ENCODE measurements at places on chromosomes 6 and 20.

GRCh38 chr20:35232575-35232974 is 6.1 kb downstream of the MMP24 start:
- no peak for DNase-seq

GRCh38 chr6:88650029-88650619 is 313.3 kb downstream of the RNGTT start:
- no peak for DNase-seq

DNA sequence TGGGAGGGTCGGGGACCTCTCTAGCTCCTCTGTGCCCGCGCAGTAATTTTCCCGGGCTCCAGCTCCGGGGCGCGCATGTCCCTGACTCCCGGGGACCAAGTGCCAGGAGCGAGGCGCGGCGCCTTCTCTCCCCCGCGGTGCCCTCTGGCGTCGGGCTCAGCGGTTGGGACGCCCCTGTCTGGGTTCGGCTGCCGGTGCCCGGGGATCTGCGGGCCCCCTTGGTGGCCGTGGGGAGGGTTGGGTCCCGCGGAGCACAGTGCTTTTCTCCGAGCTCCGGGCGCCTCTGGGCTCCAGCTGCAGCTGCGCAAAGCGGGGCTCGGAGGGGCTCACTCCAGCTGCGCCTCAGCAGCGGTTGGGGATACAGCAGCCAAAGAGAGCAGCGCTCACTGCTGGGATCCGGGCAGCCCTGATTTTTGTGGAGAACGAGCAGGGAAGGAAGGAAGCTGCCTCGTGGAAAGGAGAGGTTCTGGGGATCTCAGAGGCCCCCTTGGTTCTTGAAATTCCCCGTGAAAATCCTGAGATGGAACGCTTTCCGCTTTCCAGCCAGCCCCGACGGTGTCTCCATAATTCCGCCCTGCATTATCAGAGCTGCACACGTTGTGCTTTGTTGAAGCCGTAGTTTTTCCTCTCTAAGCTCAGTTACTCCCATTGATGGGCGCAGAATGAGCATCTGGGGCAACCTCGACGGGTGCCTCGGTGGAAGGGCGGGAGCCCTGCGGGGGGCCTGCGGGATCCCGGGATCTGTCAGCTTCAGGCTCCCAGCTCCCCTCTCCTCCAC is 861 bp downstream of the PPP1R14C start:
- DNase-seq = no peak

DNA sequence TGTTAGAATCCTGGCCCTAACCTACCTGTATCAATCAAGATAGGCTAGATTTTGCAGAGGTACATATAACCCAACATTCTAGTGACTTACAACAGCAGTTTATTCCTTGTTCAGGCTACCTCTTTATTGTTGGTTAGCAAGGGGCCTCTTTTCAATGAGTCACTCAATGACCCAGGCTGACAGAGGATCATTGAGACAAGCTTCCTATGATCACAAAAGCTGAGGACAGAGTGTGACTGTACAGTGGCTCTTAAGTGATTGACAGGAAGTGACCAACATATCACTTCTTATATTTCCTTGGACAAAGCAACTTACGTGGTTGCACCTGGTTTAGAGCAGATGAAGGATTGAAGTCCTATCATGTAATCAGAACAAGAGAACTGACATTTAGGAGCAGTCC is 740.9 kb downstream of the FRK start:
- DNase-seq = no peak

- no peak for DNase-seq
Measured at GRCh38 chr20:8996817-8997512, 71.9 kb upstream of the PLCB4 start.

DNA sequence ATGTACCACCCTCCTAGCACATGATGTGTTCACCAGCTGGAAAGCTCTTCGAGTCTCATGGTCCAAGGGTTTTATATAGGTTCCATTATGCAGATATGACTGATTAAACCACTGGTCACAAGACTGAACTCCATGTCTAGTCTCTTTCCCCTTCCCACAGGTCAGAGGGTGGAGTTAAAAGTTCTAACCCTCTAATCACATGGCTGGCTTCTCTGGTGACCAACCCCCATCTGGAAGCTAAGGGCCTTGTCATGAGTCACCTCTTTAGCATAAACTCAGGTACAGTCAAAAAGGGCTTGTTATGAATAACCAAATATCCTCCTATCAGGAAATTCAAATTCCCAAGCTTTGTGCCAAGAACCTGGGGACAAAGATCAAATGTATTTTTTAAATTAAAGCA is 52.0 kb upstream of the KLHL31 start:
- DNase-seq = no peak

GRCh38 chr20:58908221-58908620 is 55.7 kb downstream of the GNAS start:
- DNase-seq = no peak

GRCh38 chr6:64034910-64035655 is 399.5 kb downstream of the PHF3 start:
- no peak for DNase-seq

DNA sequence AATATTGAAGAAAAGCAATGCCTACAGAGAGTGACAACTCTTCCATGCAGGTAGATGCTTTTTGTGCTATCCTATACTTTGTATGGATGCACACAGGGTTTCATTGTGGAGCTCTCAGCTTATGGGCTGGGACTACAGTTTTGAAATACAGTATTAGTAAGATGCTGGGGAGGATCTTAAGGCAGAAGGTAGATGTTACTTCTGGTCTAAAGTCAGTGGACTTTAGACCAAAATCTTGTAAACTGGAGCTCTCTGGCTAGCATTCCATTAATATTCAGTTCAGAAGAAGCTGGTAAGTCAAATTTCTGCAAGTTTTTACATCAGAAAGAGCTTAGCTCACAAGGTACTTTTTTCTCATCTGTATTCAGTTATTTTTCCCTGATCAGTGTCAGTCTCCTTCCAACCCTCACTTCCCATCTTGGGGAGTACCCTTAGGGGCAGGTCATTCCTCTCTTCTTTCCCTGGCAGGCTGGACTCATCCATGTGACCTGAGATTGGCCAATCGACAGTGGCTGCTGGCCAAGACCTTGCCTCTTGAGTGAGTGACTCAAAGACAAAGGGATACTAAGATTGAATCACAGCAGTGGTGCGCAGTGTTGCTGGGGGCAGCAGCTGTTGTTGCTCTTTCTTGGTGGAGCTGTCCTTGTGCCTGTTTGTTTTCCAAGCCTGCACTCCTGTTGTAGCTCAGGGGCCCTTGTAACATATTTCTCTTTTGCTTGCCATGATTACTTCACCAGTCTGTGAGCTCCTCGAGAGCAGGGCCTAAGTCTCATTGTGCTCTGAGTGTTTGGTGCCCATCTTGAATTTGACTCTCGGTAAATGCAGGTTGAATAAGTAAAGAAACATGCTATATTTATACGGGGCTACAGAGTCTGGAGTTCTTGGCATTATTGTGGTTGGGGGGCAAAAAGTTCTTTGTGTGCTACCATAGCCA is 2.8 kb upstream of the PHF20 start:
- DNase-seq = peak; percentile 74

GRCh38 chr6:132714160-132714559 is 305 bp upstream of the VNN1 start:
- DNase-seq = no peak

DNA sequence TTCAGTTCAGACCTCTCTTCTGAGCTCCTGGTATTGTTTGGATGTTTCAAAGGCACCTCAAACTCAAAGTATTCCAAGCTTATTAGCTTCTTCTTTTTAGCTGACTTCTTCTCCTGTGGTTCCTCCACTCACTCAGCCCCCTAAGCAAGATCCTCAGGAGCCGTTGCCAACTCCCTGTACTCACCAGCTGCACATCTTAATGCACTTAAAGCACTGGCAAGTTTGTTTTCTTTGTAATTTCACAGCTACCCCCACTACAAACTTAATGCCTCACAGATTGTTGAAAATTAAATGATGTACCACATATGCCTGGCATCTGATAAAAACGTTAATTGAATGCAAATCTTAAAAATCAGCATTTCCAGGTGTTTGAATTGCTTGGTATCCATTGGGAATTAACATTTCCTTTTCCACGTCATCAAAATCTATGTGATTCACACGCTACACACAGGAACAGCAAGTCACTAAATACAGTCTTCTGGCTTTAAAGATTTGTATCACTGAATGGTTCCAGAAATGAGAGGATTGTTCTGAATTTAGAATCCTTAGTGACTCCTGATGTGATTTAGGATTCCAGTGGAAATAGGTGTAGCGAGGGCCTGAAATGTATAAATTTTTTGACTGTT is 24.5 kb downstream of the CALHM6 start:
- DNase-seq = no peak

- DNase-seq = no peak
Measured at GRCh38 chr20:37271421-37271768, 9.8 kb upstream of the GHRH start.

- DNase-seq = peak; percentile 76
Measured at GRCh38 chr6:4155848-4156466, 20.6 kb upstream of the ECI2 start.

DNA sequence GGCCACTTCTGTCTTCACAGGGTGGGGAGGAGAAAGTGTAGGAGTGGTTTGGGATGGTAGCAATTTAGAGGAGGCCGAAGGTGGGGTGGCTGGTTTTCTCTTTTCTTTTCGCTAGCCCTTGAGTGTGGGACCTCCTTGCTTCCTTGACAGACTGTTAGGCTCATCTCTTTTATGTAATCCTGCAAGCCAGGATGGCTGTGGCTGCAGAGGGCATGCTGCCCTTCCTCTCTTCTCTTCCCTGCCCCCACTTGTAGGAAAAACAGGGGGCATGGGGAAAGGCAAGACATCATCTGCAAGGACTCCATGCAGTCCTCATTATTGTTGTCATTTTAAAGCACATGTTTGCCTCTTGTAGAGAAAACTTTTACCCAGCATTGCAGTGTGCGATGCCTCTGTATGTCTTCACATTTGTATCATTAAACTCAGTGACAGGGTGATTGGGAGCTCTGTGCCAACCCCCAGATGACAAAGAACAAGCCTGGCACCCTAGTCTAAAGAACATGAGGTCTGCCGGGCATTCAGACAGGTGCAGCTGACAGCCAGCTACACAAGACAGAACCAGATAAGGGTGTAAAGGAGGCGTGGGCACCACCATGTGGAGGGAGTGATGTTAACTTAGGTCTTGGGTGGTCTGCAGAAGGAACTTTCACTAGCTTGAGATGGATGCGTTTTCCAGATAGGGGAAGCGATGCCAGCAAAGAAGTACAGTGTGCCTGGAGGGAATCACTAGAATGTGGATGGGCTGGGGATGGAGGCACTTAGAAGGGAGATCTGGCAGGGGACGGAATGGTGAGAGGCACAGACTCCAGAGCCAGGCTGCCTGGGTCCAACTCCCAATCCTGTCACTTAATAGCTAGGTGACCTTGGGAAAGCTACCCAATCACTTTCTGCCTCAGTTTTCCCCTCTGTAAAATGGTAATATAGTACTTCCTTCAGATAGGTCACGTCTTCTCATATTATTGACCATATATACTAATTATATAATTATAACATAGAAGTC is 207.6 kb downstream of the TBC1D7 start:
- DNase-seq = peak; percentile 27

DNA sequence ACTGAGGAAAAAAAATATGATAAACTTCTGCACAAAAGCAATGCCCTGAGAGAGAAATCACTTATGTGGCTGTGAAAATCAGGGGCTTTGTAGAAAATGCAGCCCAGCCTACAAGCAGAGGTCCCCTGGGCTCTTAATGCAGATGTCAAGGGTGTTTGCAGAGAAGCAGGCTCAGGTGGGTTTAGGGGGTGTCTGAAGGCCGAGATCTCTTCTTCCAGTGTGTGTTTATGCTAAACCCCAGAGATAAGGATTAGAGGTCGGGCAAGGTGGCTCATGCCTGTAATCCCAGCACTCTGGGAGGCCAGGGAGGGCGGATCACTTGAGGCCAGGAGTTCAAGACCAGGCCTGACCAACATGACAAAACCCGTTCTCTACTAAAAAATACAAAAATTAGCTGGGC is 78.5 kb downstream of the TMEM242 start:
- DNase-seq = no peak

GRCh38 chr6:167968091-167968490 is 29.4 kb upstream of the KIF25 start:
- DNase-seq = peak; percentile 83

GRCh38 chr20:19839053-19839452 is 81.0 kb downstream of the RIN2 start:
- no peak for DNase-seq

GRCh38 chr20:63381781-63382431 is 20.8 kb upstream of the CHRNA4 start:
- peak; percentile 79 for DNase-seq

DNA sequence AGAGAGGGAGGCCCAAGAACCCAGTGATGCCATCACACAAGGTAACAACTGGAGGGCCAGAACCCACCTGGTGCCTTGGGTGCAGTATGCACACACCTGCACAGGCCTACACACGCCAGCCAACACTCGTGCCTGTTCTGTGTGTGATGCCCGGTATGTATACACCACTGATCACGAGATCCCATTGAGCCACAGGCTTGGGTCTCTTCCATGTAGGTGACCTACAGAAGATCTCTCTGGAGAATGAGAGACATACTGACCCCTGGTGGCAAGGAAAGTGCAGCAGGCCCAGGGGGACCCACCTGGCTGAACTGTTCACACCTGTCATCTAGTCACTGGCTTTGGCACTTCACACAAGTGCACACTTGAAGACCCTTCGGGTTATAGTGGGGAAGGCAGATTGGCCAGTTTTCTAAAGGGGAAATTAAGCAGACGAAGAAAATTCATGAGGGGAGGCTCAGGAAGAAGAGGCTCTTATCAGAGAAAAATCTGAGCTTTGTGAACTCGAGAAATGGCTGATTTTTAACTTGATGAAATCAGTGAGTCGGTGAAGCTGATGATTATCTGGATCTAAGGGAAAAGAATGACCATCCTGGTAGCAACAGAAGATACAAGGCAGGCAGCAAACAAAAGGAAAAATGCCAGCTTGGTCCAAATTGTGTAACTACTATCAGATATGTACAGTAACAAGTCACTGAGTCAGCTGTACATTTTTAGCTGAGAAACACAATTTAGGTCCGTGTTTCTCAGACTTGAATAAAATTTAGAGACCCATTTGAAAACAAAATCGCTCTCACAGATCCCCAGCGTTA is 69.1 kb upstream of the PBOV1 start:
- DNase-seq = peak; percentile 77

DNA sequence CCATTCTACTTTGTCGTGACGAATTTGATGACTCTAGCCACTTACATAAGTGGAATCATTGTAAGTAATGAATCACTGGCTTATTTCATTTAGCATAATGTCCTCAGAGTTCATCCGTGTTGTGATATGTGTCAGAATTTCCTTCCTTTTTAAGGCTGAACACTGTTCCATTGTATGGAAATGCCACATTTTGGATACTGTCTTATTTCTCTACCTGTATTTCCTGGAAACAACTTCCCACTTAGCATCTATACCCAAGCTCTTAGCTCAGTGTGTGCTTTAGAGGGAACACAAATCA is 28.8 kb upstream of the GGTLC1 start:
- DNase-seq = no peak

DNA sequence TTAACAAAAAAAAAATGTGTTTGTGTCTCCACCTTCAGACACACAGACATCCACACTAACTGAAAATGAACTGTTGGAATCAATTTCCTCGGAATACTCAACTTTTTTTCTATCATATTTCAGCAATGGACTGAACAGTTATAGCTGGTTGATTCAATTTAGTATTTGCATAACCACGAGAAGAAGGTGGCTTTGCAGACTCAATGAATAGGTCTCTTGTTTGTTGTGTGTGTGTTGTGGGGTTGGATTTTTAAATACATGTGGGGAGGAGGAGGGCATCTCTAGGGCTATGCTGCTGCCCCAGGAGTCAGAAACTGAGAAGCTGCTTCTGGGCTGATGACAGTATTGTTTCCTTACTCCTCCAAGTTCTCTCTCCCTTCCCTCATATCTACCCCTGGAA is 28.7 kb downstream of the TFAP2A start:
- DNase-seq = no peak

All from WTC11 (cell line).